ENCODE measurements at places on chromosomes 5 and 9.

DNA sequence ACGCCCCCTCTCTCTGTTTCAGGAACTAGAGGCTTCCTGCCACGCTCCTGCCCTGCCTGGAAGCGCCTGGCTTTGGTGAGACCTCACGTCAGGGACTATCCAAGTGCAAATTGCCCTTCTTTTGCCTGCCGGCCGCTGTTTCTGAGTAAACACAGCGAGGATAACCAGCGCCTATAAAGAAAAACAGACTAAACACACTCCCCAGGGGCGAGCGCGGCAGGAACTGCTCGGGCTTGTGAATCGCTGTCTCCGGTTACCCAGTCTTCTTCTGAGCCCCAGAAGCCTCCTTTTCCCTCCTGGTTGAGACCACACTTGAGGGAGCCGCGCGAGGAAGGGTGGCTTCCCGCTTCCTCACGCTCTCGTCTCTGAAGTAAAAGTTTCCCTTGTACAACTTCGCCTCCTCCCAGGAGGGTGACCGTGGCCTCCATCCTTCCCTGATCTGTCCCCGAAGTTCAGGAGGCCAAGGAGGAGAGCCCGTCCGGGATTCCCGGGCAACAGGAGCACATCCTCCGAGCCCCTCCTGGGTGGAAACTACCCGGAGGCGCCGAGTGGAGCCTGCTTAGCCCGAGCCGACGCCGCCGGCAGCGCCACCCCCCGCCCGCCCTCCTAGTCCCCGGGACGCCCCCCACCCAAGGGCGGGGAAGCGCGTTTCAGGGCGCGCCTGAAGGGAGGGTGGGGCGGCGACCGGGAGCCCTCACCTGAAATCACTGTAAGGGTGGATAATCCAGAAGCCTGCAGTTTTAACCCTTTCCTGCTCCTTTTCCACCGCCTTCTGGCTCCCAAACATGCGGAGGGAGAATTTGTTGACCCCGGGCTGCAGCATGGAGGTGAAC, 993 bp downstream of the HCN1 start:
- DNase-seq = no peak

GRCh38 chr5:109563189-109563588, 126.5 kb upstream of the MAN2A1 start:
- no peak for DNase-seq

- DNase-seq = no peak
These were observed 2.7 kb upstream of the LCN12 start for GRCh38 chr9:136949239-136949816.

- DNase-seq = no peak
These were observed 721.0 kb upstream of the ARRDC3 start for GRCh38 chr5:92104126-92104525.

DNA sequence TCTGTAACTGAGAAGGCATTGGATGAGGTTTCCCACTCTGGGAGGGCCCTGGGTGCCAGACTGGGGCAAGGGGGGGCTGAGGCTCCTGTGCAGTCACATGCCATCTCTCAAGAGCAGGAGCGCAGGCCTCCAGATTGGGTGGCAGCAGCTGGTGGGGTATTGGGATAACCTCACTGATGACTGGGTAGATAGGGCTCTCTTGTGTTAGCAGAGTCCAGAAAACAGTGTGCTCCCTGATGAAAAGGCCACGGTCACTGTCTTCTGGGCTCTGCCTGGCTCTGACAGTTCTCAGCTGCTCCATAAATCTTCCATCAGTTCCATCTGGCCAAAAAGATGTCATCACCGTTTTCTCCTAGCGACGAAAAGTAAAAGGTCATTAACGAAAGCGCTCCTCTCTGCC, 21.8 kb upstream of the NKX2-5 start:
- DNase-seq = no peak

- DNase-seq = no peak
These were observed 273.5 kb upstream of the PTGER4 start for GRCh38 chr5:40405996-40406740.

- no peak for DNase-seq
These were observed 13.6 kb downstream of the LPCAT1 start for GRCh38 chr5:1510151-1510561.

DNA sequence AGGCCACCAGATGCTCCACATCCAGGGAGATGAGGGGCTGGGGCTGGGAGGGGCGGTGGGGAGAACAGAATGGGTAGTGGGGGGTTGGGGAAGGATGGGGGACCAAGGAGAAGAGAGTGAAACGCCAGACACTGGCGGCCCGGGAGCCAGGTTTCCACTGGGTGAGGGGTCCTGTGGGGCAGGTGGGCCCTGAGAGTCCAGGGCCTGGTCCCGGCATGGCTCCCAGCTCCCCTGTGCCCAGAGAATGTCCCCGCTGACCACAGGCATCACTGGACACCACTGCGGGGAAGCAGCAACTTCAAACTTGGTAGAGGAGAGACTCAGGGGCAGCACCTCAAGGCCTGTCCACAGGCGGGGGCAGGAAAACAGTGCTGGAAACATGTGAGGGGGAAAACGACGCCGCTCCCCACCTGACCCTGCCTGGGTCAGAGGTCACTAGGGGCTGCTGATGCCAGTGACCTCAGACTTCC, 13.2 kb downstream of the NINJ1 start:
- no peak for DNase-seq

DNA sequence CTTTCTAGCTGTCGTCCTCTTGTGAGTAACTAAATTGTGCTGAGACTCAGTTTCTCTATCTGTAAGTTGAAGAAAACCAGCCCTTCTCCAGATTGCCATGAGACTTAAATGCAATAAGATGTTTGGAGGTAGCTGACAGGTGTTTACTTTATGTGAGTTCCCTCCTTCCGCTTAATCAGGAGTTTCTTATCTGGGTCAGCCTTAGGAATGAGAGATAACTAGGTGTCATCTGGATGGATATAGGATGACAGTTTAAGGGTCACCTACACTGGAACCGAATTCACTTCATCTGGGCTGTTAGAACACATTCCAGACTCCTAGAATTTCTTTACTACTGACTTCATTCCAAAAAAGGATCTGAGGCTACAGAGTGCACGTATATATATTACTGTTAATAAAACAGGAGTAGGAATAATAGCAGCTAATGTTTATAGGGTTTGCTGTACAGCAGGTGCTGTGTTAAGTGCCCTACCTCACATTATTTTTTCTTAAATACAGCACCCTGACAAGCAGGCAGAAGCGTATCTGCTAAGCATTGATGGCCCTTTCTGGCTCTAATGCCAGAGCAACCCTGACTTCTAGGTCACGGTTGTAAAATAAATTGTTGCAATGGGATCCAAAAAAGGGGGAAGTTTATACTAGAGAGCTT, 30.0 kb upstream of the CPEB4 start:
- no peak for DNase-seq

DNA sequence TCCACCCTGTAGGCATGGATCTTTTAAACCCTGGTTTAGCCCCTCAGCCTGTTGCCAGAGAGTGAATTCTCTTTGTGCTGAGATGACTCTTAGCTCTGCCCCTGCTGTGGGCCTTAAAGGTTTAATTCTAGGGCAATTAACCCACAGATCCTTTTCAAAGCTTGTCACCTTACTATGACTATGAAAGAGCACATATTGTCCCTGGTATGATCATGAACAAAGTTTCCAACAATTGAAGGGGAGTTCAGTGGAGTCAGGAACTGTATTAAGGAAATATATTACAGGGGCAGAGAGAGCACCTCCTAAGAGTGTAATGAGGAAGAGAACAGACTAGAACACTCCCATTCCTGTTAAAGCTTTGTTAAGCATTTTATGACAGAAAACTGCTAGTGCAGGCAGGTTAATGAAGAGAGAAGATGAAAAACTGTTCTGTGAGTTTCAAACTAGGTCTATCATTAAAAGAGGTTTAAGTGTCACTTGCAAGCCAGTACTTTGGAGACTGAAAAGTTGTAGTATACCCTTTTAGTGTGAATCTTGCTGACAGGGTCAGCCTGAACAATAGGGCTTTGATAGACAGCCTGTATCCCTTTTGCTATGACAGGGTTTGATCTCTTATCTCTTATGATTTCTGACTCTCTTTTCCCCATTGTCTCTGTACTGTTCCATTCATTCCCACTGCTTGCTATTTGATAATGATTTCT, 104.2 kb upstream of the ELL2 start:
- DNase-seq = no peak

GRCh38 chr9:125932012-125932411, 184.8 kb downstream of the PBX3 start:
- DNase-seq = peak; percentile 93

DNA sequence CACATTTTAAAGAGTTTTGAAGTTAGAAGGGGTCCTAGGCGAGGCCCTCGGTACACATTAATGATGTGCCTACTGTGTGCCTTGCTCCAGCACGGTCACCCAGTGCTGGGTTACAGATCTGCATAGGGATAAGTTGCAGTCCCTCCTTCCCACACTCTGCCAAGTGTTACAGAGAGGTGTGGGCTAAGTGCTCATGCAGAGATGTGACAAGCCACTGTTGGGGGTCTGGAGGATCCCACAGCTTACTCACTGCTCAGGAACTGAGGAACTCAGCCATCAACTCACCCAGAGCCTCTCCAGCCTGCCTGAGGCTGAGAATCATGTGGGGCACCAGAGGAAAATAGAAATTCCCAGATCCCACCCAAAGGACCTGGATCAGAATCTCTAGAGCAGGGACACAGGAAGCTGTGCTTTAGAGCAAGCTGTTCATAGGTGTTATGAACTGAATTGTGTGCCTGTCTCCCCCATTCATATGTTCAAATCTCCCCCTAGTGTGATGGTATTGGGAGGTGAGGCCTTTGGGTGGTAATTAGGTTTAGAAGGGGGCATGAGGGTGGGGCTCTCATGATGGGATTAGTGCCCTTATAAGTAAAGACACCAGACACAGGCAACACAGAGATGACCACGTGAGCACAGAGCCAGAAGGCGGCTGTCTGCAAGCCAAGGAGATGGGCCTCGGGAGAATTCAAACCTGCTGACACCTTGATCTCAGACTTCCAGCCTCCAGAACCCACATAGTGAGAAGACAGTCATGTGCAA, 164.1 kb downstream of the HSD17B3 start:
- DNase-seq = no peak

DNA sequence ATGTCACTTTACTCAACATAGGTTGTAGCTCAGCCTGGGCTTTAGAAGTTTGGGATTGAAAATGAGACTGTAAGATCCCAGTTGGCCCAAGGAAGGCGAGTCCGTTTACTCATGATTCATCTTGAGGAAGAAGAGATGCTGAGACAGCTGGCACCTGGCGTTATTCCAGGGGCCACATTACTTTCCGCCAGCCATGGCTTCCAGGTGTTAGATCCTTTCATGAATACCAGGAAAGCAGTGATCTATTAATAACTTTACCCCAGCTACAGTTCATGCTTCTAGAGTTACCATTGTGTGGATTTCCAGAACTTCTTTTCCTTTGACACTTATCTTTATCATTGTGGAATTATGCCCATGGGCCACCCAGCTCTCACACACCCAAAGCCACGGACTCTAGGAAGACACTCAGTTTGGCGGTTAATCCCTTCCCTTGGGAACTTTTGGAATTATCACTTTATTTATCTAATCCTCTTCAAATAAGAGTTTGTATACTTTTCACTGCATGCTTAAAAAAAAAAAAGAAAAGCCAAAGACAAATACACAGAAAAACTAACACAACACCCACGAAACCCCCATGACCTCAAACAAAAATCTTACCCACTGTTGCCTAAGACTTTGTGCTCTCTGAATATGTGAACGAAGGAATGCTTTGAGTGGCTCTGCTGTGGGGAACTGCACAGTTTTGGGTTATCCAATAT, 26.9 kb downstream of the RAI14 start:
- no peak for DNase-seq

- DNase-seq = no peak
These were observed 157.7 kb downstream of the SLC24A2 start for GRCh38 chr9:19631181-19631580.

GRCh38 chr5:23977997-23978396, 470.6 kb downstream of the PRDM9 start:
- no peak for DNase-seq

DNA sequence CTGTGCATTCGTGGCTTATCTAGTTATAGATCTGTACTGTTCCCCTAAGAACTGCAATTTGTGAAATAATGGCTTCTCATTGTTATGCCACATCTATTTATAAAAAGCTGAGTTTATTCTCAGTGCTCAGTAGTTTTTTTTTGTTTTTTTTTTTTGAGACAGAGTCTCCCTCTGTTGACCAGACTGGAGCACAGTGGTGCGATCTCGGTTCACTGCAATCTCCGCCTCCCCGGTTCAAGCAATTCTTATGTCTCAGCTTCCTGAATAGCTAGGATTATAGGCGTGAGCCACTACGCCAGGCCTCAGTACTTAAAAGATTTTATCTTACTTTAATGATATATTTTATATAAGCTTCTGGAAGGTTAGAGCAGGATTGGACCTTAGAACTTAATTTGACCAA, 19.0 kb downstream of the SEC61B start:
- no peak for DNase-seq

GRCh38 chr5:21773456-21773855, 1079.7 kb downstream of the CDH12 start:
- DNase-seq = no peak

DNA sequence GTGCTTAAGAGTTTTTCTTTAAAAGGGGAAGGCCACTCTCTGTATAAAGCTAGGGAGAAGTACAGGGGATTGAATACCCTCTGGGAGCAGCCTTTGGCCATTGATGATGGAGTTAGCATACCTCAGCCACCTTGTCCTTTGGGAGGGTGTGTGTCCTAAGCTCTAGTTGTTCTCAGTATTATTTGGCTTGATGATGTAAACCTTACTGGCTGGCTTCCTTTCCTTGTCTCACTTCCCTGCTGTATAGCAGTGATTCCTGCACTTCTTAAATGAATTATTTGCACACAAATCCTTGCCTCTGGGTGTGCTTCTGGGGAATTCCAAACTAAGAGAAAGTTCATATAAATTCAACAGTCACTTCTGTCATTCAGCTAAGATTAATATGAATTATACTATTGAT, 234.9 kb upstream of the RIOK2 start:
- DNase-seq = no peak

GRCh38 chr5:129821477-129822131, 73.7 kb downstream of the MINAR2 start:
- DNase-seq = no peak

- DNase-seq = peak; percentile 67
These were observed 23.7 kb downstream of the PTGS1 start for GRCh38 chr9:122394265-122395125.

DNA sequence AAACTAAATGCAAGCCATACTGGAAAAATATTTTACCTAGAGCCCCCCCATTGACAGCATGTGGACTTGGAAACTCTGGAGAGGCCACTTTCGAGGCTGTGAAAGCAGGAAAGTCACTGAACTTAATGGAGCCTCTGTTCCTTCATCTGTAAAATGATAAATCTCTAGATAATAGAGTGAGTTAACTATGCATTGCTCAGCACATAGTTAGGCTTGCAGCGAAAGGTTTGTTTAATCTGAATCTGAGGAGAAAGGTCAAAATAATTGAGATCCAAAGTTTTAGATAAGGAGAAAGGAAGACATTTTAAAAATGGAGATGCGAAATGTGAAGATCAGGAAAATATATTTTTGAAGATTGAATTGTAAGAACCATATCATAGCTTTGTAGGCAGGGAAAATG, 4.6 kb downstream of the PCSK5 start:
- no peak for DNase-seq

GRCh38 chr5:138351517-138351916, 968 bp upstream of the KDM3B start:
- DNase-seq = no peak

DNA sequence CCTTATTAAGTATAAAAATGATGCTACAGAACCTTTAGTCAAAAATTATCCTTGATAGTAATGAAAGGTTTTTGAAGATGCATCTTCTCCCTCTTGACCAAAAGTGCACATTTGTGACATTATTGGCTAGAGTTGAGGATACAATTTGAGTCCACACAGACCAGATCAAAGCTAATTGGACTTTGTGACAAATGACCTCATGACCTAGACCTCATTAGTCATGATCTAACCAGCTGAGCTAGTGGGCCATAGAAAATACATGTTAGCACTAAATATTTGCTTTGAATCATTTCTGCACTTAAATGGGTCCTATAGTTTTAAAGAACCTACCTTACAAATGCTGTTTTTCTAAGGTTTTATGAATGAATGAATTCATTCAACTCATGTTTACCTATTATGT, 182.1 kb downstream of the RFX3 start:
- DNase-seq = no peak

All from amniotic stem cell (primary cell).